Posterior cingulate gyrus (tissue), 11 donors: ENCODE measurements at places on chromosomes 12 and 14.

DNA sequence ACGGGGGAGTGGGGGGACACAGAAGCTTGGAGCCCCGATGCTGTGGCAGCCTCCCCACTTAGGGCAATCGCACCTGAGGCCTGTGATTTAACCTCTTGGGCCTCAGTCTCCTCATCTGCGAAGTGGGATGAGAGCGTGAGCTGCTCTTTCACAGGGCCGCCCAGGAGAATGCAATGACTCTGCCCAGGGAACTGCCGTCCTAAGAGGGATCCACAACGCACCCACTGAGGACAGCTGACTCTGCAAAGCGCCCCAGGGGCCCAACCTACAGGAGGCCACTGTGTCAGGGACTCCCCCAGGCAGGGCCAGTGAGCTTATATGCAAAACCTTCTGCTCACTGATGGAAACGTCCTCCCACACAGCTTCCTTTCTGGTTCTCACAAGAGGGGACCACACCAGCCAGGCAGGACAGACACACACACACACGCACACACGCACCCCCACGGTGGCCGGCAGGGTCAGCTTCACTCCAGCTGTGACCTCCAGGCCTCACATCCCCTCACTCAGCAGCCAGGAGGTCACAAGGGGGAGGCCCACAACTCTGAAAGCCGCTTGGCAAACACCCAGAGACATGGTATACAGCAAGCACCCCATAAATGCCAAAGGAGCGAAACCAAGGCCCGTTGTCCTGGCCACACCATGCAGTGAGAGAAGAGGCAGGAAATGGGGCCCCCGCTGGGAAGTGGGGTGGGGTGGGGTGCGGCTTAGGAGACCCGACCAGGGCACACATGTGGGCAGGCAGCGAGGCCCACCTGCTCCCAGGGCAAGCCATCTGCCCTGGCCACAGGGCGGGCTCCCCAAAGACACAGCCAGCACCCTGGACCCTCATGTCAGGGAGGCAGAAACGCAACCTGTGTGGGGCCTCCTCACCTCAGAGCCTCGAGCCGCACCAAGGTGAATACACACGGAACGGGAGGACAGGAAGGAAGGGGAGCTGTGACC, 73.3 kb downstream of the NCOR2 start:
- no peak for DNase-seq

DNA sequence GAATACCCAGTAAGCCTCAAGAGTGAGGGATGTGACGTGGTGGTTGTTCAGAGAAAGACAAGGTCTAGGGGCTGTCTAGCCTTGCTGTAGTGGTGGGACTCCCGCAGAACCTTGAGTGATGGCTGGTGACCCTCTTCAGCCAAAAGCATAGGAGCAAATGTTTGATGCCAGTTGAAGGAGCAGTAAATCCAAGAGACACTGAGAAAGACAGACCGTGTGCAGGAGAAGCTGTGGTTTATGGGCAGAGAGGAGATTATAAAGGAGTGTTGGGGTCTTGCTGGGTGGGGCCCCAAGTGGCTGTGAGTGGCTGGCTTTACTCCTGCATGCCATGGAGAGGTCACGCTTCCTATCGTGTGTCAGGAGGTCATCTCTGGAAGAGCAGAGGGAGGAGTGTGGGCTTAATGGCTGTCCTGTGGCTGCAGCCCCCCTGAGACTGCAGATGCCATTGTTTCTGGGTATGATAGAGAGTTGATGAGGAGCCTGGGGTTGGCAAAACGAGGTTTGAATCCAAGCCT, 152.0 kb upstream of the CCND2 start:
- no peak for DNase-seq

GRCh38 chr12:21265932-21266331, 68.8 kb downstream of the SLCO1A2 start:
- no peak for DNase-seq

DNA sequence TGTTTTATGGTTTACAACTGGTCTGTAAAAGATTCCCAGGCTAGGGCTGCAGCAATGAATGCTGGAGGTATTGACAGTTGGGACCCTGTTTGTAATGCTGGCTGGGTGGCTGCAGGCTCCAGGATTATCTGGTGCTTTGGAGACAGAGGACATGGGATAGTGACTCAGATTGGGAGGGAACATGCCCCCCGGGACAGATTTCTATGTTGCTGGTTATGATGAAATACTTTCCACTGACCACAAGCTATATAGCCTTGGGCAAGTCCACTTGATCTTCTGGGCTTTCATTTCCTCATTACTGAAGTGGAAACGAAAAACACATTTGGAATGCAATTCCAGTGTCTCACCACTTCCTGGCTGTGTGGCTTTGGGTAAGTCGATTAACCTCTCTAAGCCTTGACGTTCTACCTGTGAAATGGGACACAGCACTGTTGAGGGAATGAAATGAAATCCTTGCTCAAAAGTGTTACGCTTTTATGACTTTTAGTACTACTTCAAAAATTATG, 6.3 kb upstream of the TPCN1 start:
- no peak for DNase-seq

- DNase-seq, result no peak
Measured at GRCh38 chr12:58777815-58778214, 142.5 kb downstream of the LRIG3 start.

DNA sequence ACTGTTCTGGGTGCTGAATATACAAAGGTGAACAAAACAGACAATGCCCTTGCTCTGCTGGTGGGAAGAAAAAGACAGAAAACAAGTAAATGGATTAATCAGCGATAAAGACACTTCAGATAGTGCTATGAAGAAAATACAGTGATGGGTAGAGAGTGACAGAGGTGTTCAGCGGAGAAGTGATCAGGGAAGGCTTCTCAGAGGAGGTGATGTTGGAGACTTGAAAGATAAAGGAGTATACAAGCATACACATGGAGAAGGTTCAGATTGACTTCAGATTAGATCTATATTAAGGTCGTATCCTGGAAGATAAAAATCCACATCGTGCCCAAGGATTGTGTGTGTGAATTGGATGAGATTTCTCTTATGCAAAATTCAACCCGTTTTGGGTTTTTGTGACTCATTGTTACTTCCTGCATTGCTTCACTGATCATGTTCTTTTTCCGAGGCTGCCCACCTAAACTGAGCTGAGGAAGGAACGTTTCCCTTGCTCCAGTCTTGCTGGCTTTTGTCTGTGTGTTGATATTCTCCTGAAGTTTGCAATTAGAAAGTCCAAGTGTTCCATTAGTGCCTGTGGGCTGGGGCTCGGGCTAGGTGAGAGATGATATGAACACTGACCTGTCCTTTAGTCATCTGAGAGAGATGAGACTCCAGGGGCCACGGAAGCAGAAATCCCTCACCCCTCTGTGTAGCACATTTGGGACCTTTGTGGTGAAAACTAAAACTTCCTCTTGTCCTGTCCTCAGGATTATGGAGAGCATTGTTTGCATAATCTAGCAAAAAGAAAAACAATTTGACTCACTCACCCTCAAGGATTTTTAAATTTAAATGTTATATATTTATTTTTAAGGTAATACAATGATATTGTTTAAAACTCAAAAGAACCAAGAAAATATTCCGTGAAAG, 27.6 kb downstream of the PLXNC1 start:
- DNase-seq, result no peak

GRCh38 chr14:64948612-64949210, 6.2 kb upstream of the GPX2 start:
- DNase-seq, result no peak

DNA sequence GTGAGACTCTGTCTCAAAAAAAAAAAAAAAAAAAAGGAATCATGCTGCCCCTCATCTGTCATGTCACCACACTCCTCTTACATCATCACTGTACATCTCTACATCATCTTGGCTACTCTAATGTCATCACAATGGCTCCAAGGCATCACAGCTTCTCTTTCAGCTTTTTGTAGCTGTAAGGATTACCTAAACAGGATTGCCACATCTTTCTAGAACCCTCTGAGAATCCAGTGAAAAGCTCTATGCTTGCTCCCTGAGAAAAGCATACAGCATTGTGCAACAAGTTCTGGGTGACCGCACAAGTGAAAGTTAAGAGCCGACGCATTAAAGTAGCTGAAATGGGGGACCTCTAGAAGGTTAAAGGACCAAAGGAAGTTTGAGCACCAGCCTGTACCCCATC, 272.5 kb downstream of the C12orf50 start:
- DNase-seq, result no peak

DNA sequence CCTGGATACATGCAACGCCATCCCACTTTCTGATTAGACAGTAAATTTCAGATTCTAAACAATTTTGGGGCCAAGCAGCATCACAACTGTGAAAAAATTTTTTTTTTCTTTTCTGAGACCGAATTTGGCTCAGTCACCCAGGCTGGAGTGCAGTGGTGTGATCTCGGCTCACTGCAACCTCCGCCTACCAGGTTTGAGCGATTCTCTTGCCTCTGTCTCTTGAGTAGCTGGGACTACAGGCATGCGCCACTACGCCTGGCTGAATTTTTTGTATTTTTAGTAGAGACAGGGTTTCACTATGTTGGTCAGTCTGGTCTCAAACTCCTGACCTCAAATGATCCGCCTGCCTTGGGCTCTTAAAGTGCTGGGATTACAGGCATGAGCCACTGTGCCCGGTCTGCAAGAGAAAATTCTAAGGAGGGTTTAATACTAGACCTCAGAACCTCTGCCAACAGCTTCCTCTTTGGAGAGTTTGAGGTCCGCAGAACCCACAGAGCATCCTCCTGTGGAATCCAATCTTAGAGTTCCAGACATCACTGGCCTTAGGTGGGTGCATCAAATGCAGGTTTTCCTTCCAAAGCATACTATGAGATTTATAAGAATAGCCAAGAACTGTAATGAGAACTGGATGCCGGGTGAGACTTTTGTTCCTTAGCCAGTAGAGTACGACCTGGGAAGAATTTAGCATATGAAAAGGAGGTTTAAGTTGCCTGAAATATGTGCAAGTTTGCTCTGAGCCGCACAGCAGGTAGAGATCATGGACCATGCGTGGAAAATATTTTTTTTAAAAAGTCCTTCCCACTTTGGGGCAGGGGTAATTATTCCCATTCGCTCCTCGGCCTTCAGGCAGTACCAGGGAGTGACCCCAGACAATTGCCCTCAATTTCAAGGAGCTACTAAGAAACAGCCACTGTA, 7.8 kb upstream of the PHC1 start:
- DNase-seq, result no peak

- DNase-seq, result peak; percentile 86
Measured at GRCh38 chr12:121796855-121797751, 3.6 kb upstream of the RHOF start.

DNA sequence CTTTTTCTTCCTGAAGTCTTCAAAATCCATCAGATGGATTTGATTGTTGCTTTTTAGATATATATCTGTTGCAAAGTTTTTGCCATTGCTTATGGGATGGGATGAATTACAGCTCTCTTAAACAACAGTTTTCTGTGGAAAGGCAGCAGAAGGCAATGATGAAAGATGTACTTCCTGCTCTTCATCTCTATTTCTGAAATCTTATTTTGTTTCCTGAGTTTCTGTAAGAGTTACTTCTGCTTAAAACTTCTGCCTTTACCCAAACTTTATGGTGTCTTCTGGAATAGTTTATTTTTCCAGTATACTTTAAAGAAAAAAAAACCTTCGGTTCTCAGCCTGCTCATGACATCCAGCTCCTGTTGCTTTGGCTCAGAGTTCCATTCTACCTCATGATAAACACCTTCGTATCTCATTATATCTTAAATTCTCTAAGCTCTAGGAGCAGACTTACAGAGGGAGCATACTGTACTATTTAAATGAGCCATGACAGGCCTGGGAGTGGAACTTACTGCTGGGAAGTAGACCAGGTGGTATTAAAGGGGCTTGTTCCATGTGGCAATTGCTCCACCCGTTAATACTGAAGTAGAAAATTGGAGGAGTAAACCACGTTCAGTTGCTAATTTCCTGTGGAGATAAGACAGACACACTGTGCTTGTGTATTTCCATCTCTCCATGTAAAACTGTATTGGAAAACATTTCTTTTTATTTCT, 288.4 kb downstream of the FBXL14 start:
- DNase-seq, result no peak

GRCh38 chr14:28161040-28161439, 605.5 kb upstream of the FOXG1 start:
- no peak for DNase-seq

- DNase-seq, result no peak
Measured at GRCh38 chr12:10030446-10030845, at the start of gene CLEC9A. Gene CLEC9A (plus strand): TSS chr12:10030682. CDS start chr12:10052688, 22,006 bp downstream.

DNA sequence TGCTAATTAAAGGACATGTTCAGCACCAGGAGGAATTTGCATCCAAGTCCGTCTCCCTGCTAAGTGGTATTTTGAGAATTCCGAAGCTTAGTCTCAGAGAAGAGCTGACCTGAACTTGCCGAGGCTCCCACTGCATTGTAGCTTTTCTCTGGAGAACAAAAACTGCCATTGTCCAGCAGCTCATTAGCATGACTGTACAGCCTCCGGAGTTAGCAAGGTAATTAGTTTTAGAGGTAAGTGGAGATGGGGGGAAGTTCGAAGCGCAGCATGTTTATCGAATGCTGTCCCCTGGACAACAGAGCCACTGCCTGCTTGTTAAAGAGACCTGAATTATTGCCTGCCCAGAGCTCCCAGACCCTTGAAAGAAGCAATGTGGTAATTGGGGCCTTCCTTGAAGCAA, 160.3 kb upstream of the PELI2 start:
- no peak for DNase-seq

GRCh38 chr12:70255311-70255710, 12.1 kb downstream of the CNOT2 start:
- DNase-seq, result no peak

DNA sequence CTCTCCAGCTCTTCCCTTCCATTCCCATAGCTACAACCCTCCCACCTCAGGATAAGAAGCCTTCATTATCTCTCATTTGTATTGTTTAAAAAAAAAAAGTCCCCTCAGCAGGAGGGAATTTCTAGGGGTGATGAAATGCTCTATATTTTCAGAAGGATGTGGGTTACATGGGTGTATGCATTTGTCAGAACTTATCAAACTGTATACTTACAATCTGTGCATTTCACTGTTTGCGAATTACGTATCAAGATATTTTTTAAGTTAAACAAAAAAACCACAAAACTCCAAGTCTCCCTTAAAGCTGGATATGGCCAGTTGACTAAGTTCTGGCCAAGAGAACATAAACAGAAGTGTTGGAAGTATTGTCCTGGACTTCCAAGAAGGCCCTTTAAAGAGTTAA, 2.0 kb upstream of the FKBP11 start:
- DNase-seq, result no peak

DNA sequence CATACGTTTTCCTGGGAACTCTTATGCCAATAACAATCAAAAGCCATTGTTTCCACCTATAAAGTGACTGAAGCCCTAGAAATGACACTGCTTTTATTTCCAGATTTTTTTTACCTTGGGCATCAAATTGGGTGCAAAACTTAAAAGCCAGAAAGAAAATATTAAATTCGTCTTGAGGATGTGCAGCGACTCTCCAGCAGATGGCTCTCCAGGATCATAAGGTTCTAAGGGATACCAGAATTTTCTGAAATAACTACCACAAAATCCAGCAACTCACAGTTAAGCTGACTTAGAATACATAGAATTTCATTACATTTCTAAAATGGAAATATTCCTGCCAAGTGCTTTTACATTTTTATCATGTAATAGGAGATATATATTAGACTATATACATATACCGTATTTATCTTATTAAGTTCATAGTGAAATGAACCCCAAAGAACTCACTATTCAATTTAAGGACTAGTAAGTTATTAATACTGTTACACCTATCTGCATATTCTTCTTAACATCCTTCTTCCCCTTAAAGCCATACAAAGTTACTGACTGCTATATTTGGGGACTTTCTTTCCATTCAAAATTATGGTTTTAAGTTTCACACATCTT, 44.0 kb downstream of the ARMH4 start:
- DNase-seq, result peak; percentile 42
